ENCODE measurements at places on chromosomes 1 and 21. TPM values are rescaled to one million over a fixed set of nuclear protein-coding genes. Genes with fewer than 3 reads are reported as not detected.

The PBX1 gene
- total RNA-seq, result 8.7 TPM

GRCh38 chr21:36111238-36111637 lies 23.6 kb upstream of the CBR3 start:
- no peak for DNase-seq

- no peak for DNase-seq
Measured at GRCh38 chr1:29586215-29586614, 349.9 kb downstream of the PTPRU start.

DNA sequence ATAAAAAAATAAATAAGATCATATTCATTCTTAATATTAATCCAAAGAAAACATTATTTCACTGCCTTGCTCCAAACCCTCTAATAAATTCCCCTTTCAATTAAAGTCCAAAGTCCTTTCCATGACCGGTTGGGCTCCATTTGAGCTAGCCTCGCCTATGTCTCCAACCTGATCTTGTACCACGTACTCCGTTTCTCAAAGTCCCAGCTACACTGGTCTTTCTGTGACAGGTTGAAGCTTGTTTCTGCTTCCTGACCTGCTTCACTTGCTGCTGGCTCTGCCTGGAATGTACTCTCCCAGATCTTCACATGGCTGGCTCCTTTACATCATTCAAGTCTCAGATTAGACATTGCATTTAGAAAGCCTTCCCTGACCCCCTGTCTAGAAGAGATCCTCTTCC lies 16.4 kb downstream of the RPL5 start:
- no peak for DNase-seq

GRCh38 chr1:17569200-17570139 lies 30.0 kb downstream of the ARHGEF10L start:
- DNase-seq, result no peak

- DNase-seq, result no peak
Measured at GRCh38 chr1:89957107-89957506, 37.8 kb upstream of the ZNF326 start.

All from glomerular endothelial cell (primary cell).